ENCODE measurements at places on chromosomes 7 and 10. TPM values are rescaled to one million over a fixed set of nuclear protein-coding genes. Genes with fewer than 3 reads are reported as not detected.

The ZNF722 gene
- not detected for total RNA-seq

DNA sequence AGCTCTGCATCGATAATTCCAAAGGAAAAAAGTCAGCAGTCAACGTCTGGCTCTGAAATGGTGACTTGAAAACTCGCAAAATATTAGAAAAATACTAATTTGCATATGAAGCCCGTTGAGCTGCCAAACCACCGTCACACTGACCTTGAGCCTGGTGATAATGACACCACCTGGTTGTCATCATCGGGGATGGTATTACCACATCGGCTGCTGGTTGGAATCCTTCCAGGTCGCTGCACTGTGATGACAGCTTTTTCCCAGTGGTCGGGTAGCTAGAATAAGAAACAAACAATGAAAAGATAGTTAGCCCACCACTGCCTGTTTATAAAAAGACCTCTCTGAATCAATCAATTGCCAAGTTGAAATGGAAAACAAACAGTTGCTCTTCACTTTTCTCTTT, 41.6 kb downstream of the LAMB1 start:
- no peak for DNase-seq

GRCh38 chr10:75159519-75159918, 48.1 kb downstream of the SAMD8 start:
- no peak for DNase-seq

DNA sequence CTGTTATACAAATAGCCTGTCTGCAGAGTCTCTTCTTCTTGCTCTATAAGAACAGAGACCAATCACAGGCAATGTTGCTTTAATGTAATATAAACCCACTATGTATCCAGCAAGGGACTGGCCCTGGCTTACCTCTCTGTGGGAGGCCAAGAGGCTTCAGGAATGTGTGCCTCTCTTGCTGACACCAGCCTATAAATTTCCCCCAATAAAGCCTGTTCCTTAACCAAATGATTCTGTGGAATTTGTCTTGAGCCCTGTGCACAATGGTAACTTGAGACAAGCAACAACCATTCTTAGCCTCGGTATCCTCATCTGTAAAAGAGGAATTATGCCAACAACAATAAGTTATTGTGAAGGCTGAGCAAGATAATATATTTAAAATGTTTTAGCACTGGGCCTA, 563.7 kb downstream of the GRM8 start:
- DNase-seq, result no peak

GRCh38 chr7:92697414-92697813, 107.2 kb upstream of the FAM133B start:
- no peak for DNase-seq

GRCh38 chr7:77679608-77680007, 16.7 kb upstream of the RSBN1L start:
- no peak for DNase-seq

- DNase-seq, result no peak
Measured at GRCh38 chr7:36487756-36488336, 98.2 kb downstream of the ANLN start.

Data from CD8-positive, alpha-beta memory T cell (primary cell).